Lung (tissue), 17 donors: ENCODE measurements at places on chromosomes 16 and 17. TPM values are rescaled to one million over a fixed set of nuclear protein-coding genes. Genes with fewer than 3 reads are reported as not detected.

DNA sequence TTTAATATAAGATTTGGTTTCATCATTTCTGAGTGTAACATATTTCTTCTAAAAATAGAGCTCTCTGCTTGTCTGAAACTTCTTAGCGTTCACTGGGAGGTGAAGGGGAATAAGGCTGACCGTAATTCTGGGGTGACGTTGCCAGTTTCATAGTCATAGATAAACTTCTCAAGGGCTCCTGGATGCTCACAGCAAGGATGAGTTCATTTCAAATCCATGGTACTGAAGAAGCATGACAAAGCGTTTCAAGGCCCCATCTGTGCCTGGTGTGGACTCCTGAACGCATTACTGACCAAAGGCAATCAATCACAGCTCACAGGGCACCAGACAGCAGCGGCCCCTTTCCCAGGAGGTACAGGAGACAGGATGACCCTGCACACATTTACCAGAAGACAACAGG lies 12.0 kb upstream of the EVPL start:
- H3K4me1 ChIP-seq: no peaks in the 10 kb centered on the region
- no peaks in the 10 kb centered on the region for H3K27me3 ChIP-seq

SHISA9 gene
- total RNA-seq: 0.46 TPM

DNA sequence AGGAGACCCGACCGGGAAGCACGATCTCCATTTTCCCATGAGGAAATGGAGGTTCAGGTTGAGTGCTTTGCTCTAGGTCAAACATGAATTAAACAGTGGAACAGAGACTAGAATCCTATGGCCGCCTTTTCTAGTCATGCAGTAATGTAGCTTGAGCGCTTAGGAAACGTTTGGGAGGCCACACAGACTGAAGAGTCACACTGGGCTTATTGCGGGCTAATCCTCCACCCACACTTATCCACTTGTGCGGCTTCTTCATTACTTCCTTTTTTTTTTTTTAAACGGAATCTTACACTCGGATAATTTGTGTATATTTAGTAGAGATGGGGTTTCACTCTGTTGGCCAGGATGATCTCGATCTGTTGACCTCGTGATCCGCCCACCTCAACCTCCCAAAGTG lies 26.0 kb downstream of the CACNG3 start:
- H3K27me3 ChIP-seq: no peaks in the 10 kb centered on the region
- no peaks in the 10 kb centered on the region for H3K4me1 ChIP-seq
- no peaks in the 10 kb centered on the region for H3K36me3 ChIP-seq
- no peak for DNase-seq
- H3K4me3 ChIP-seq: no peak overlapping the region

ZP2 gene
- 0.17 TPM for total RNA-seq

MAF gene
- total RNA-seq: 66.8 TPM

DNA sequence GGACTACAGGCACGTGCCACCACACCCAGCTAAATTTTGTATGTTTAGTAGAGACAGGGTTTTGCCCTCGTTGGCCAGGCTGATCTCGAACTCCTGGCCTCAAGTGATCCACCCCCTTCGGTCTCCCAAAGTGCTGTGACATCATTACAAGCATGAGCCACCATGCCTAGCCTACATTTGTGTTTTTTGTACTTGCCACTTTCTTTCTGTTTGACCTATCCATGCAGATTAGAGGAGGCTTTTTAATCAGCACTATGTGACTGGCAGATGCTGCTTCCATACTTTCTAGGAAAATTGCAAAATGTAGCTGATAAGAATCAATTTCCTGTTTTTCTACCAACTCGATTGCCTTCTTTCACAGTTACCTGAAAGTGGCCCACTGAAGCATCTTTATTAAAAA lies 57.3 kb downstream of the B9D1 start:
- no peaks in the 10 kb centered on the region for H3K27me3 ChIP-seq
- H3K36me3 ChIP-seq: peaks cover 5% of the 10 kb centered on the region
- no peak for DNase-seq
- H3K4me1 ChIP-seq: peaks cover 43% of the 10 kb centered on the region

UMOD gene
- not detected for total RNA-seq

DNA sequence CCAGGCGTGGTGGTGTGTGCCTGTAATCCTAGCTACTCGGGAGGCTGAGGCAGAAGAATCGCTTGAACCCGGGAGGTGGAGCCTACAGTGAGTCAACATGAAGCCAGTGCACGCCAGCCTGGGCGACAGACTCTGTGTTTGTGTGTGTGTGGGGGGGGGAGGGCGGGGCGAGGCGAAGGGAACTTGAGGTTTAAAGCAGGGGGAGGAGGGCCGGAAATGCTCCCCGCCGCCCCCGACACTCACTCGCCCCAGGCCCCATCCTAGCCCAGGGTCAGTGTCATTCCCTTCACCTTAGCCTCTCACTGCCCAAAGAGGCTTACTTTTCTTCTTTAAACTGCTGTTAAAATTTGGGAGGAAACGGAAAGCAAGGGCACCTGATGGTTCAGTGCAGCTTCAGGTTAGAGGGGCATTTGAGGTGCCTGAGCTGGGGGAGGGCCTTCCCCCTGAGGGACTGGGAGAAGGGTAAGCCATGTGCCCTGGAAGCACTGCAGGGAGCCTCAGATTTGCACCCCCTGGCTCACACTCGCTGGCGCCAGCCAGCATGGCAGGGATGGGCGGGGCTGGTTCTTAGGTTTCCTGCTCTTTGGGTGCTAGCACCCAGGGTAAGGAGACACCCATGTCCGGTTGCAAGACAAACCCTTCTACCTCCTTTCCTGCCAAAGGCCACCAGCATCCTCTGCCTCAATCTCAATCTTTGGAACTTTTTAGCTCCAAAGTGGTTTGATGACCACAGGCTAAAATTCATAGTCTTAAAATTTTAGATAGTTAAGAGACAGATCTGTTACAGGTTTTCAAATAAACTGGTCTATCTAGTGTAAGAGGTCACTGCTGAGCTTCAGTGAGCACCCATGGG lies 2.2 kb upstream of the LIMD2 start:
- no peak for DNase-seq
- no peaks in the 10 kb centered on the region for H3K36me3 ChIP-seq
- H3K27ac ChIP-seq: no peak overlapping the region
- H3K27me3 ChIP-seq: no peaks in the 10 kb centered on the region
- H3K4me1 ChIP-seq: peaks cover 22% of the 10 kb centered on the region

MYOCD gene
- 6.1 TPM for total RNA-seq
